Stimulated activated CD8-positive, alpha-beta memory T cell treated with anti-CD3 and anti-CD28 coated beads, Interleukin-12 subunit alpha, Interleukin-12 subunit beta, amount 100 ng/mL, for 1 hour (primary cell): ENCODE measurements at places on chromosomes 6 and 20.

DNA sequence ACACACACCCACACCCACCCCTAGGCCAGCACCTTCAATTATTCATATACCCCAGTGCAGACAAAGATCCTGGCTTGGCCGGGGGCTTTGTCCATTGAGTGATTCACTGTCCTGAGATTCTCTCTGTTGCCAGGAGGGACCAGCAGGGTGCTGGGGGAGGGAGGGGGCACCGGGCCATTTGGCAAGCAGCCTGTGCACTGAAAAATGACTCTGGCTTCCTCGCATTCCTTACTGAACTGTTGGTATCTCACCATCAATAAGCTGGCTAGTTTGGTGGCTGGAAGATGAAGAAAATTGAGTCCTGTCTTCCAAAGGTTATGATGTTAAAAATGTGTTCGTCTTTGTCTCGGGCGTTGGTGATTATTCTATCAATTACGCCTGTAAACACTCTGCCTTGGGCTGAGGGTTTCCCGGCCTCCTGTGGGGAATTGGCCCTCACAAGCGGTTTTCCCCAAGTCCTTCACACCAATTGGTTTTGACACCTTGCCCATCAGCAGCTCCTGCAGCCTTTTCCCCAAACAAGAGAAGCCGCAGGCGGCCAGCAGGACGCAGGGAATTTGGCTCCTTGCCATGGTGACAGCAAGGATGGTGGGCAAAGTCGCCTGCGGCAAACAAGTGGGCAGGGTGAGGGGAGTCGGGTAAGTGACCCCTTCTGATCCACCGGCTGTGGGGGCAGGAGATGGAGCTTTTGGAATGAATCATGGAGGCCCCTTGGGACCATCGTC lies 4.9 kb downstream of the VSTM2L start:
- no peak for DNase-seq

GRCh38 chr20:29472606-29473005 lies 1784.9 kb upstream of the DEFB115 start:
- no peak for DNase-seq

- DNase-seq, result no peak
Measured at GRCh38 chr20:25035921-25036320, 22.0 kb downstream of the ACSS1 start.

DNA sequence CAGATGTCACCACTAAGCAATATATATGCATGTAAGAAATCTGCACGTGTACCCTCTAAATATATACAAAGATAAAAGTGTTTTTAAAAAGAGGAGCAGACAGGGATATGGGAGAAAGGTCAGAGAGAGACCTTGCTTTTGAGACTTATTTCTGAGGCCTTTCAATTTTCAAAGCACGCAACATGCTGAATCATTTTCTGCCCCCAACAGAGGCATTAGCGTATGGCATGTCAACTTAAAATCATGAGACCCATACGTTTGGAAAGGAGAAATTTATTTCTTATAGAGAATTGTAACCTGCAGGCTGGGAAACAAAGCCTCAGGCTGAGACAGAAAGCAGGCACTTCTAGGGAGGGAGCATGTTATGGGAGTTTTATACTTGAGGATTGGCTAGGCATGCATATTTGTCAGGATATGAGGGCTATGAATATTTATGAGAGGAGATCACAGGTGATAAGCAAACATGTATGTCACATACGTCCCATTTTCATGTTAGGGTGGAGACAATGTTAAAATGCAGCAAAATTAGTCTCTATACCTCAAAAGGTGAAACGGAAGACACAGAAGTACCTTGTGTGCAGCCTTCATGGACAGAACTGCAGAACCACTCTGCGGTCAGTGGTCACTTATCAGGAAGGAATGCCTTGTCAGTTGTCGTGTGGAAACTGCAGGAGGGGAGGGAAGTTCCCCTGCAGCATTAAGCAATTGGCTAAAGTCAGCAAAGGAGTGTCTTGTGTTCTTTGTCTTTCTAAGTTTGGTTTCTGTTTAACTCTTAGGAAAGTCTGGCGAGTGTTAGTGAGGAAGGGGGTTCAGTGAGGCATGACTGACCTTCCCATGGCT lies 6.3 kb upstream of the GABRR2 start:
- DNase-seq, result no peak

GRCh38 chr6:42522036-42522435 lies 41.8 kb upstream of the UBR2 start:
- no peak for DNase-seq
